ENCODE measurements at places on chromosomes 6 and 20.

- peak; percentile 84 for DNase-seq
Observed at GRCh38 chr20:48831718-48832404, 4.1 kb upstream of the PREX1 start.

DNA sequence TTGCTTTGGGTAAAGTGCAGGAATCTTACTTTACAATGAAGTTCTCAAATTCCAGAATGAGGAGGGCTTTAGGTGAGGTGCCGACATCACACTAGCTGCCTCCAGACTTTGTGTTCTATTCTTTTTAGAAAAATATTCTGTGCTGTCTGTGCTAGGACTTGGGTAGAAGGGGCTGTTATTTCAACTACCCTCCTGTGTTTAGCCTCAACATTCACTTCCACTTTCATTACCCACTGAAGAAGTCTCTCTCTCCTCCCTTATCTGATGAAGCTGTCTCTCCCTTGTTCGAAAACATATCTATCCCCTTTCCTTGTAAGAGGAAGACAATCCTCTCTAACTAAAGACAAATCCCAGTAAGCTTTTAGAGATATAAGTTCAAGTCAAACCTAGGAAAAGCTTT lies 25.0 kb upstream of the BRPF3 start:
- DNase-seq, result no peak

GRCh38 chr6:55636406-55637102 lies 57.6 kb upstream of the HMGCLL1 start:
- no peak for DNase-seq

- no peak for DNase-seq
Observed at GRCh38 chr20:18465536-18466200, 1.2 kb downstream of the DZANK1 start.

GRCh38 chr6:139230391-139230840 lies 61.4 kb downstream of the TXLNB start:
- no peak for DNase-seq

DNA sequence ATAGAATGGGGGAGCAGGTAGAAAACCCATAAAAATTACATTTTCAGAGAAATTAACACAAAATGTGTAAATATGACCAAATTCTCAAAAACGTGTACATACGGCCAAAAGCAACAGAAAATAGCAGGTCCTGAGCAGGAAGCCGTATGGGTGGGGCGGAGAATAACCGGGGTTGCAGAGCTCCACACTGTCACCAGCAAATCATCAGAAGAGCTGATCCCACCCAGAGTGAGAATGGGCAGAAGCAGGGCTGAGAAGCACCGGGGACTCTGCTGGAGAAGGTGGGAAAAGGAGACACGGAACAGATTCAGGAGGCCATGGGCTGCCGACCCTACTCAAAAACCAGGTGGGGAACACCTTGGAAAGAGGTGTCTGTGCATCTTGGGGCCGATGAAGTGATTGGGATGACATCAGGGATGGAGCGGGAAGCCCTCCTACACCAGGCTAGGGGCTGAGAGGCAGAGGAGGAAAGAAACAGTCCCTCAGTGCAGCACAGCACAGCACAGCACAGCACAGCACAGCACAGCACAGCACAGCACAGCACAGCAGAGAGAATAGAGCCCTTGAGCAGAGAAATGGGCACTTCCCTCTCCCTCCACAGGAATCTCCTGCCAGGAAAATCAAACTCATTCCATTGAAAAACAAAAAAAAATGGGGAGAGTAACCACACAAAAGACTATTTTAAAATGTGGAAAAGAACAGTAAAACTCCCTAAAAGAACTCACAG lies 22.3 kb downstream of the STX7 start:
- no peak for DNase-seq

DNA sequence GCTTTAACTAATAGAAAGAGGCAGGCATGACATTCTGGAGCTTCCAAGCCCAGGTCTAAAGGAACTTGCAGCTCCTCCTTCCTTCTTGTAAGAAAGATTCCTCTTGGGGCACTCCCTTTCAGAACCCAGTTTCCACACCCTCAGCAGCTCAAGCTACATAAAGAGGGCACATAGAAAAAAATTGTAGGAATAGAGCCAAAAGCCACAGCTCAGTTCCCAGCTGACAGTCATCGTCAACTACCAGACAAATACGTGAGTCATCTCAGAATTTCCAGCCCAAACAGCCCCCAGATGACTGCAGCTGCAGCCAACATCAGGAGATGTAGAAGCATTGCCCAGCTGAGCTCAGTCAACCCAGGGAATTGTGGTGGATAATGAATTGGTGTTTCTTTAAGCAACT lies 349.8 kb upstream of the ARID1B start:
- peak; percentile 78 for DNase-seq

DNA sequence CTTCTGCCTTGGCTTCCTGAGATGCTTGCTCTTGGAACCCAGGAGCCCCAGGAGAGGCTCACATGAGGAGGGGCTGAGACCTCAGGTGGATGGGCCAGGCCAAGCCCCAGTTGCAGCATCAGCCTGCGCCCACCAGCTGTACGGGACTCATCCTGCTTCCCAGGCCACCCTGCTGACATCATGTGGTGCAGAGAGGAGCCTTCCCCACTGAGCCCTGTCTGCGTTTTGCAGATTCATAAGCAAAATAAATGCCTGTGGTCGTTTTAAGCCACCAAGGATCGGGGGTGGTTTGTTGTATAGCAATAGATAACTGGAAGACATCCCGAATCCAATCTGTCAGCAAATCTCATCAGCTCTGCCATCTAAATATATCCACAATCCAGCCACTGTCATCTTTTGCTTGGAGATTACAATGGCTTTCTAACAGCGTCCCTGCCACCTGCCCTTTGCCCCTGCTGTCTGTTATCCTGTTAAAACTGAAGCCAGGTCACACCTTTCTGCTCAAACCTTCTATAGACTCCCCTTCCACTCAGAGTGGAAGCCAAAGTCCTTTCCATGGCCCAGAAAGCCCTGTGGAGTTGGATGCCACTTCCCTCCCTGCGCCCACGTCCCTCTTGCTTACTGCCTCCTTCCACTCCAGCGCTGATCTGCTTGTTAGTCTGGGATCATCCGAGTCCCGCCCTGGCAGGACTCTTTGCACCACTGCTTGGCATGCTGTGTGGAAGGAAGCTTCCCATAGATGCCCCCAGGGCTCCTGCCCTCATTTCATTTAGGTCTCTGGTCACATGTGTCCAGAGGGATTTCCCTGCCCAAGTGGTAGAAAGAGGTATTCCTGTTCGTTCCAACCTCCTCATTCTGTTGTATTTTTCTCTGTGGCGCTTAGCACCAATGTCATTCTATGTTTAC lies 24.0 kb upstream of the MLN start:
- no peak for DNase-seq

- peak; percentile 91 for DNase-seq
Observed at GRCh38 chr20:58623579-58624473, 27.3 kb upstream of the STX16 start.

DNA sequence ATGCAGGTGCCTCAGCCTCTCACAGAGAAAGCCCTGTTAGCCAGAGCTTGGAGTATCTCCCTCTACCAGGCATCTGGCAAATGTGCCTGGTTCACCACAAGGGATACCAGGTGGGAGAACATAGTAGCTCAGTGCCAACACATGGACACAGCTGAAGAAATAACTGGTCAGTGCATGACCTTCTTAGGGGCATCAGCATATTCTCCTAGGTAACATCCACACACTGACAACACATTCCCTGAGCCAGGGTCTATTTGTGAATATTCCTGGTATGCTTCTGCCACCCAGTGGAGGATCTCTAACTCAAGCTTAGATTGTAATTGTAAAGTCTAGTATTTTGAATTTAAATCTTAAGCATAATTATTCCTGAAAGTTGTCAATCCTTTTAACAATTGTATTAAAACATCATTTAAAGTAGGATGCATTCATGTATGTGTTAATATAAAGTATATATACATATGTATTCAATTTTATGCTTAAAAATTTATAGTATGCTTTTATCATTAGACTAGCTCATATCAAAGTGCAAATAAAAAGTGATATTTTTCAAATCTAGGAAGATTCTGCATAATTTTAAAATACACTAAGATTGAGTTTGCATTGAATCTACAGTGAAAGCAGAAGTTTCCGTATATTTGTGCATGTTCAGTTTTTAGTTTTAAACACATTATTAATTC lies 45.3 kb upstream of the COL21A1 start:
- DNase-seq, result no peak

Measured in aorta (tissue), 5 donors.